ENCODE measurements at places on chromosomes 7 and 10.

DNA sequence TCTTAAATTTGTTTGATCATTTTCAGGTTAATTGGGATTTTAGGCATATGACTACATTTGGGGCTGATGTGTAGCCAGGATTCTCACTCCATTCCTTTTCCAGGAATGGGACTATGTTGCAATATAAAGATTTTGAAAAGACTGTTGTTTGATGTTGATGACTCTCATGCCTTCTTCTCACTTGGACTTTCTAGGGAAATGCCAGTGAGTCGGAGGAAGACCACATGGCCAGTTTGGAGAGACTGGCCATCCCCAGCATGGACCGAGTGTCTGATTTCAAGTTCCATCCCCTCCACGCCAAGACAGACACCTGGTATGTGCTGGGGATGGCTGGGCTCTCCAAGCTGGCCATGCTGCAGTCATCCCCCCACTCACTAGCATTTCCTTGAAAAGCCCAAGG, 5.5 kb downstream of the IGFBP3 start:
- DNase-seq: no peak

GRCh38 chr10:122276611-122277208, 5.6 kb downstream of the BTBD16 start:
- DNase-seq: peak; percentile 12

DNA sequence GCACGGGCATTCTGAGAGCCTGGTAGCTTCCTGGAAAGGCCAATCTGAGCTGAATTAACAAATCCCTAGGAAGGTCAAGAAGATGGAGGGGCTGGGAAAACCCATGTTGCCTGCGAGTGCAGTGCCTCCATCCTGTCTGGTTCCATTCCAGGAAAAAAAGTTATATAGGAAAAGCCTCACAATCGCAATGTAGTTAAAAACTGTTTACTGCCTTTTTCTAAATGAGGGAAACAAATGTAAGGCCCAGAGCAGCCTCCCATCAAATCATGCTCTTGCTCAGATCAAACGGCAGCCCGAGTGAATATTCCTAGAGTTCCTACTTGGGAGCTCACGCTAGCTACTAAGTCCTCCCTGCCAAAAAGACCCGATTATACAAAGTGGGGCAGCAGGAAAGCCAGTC, 179.9 kb downstream of the KCNMA1 start:
- no peak for DNase-seq

DNA sequence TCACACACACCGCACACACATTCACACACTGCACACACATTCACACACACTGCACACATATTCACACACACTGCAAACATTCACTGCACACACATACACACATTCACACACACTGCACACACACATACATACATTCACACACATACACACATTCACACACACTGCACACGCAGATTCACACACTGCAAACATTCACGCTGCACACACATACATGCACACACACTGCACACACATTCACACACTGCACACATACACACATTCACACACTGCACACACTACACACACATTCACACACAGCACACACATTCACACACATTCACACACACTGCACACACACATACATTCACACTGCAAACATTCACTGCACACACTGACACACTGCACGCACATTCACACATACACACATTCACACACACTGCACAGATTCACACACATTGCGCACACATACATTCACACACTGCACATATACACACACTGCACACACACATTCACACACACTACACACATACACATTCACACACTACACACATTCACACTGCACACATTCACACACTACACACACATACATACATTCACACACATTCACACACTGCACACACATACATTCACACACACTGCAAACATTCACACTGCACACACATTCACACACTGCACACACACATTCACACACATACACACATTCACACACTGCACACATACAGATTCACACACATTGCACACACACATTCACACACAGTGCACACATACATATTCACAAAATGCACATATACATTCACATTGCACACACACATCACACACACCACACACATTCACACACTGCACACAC, 325.1 kb downstream of the PTPRN2 start:
- no peak for DNase-seq

GRCh38 chr7:71308096-71308495, 176.2 kb downstream of the GALNT17 start:
- no peak for DNase-seq

- DNase-seq: no peak
Measured at GRCh38 chr7:17411922-17412321, 113.5 kb downstream of the AHR start.

GRCh38 chr7:51261117-51261835, 55.3 kb downstream of the COBL start:
- DNase-seq: no peak

DNA sequence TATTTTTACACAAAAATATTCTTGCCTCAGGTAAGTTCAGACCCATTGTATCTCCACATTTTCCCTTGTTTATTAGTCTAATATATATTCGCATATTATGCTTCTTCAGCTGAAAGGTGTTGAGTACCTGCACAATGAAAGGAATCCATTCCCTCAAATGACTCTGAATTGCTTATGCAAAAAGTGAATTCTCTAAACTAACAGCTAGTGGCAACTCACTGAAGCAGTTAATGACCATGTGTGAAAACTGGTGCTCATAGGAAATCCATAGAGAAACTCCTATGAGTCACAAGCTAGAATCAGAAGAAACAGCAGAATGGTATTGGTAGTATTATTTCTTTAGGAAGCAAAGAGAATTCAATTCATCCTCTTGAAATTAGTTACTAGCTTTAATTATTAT, 33.5 kb upstream of the RNF148 start:
- no peak for DNase-seq

GRCh38 chr7:100676501-100677306, 3.2 kb downstream of the GNB2 start:
- no peak for DNase-seq

DNA sequence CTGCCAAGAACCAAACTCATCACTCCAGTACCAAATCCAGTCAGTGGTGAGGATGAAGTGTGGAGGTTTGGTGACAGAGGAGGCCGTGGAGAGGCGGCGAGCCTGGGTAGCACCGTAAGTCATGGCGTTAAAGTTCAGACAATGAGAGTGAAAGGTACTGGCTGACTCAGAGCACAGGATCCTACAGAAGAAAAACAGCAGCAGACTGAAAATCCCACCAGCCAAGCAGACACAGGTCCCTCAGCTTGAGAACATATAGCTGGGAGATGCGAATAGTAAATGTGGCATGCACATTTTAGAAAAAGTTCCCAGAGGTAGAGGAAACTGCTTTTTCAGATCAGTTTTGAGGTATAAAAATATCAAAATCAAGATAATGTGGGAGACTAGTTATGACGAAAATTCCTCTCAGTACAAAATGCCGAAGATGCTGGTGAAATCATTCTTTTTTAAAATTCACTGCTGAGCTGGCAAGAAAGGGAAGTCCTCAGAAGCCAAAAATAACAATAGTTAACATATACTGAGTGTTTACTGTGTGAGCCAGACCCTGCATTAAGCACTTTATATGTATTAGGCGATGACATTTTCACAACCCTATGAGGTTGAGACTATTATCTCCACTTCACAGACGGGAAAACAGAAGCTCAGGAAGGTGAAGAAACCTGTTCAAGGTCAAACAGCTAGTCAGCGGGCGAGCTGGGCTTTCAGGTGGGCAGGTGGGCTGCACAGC, 20.9 kb downstream of the PARP12 start:
- no peak for DNase-seq

GRCh38 chr10:87670586-87670985, 10.9 kb downstream of the PAPSS2 start:
- no peak for DNase-seq

GRCh38 chr7:25949736-25950487, 202.1 kb upstream of the NFE2L3 start:
- DNase-seq: peak; percentile 36

DNA sequence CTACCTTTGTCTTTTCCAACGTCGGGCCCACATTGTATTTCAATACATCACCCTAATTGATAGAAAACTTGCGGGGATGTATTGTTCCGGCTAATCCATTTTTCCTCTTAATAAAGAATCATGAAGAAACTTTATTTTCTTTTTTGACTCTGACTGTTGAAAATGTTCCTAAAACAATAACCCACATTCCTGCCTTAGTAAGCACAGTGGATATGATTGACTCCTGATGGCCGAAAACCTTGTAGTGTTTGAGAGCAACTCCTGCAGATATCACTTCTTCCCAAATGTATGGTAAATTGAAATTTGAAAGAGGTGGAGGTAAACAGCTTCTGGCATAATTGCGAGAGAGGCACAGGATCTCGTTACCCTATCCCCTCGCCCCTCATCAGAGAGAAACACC, 65.7 kb downstream of the BICC1 start:
- no peak for DNase-seq

- DNase-seq: peak; percentile 88
Measured at GRCh38 chr7:7565746-7566650, 686 bp upstream of the MIOS start.

DNA sequence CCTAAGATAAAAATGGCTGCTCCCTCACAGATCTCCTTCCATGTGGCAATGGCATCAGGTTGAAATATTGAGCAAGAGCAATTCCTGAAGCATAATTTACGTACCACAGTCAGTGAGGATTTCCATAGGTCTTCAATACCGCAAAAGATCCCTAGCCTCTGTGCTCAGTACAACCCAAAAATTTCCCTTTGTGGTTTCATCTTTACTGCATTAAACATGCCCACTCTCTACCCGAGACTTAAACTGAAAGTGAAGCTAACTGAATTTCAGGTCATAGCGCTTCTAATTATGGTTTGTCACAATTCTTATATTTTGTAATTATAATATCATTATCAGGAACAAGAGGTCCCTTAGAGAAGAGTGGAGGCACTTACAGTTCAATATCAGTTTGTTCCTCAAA, 1071.1 kb downstream of the XPNPEP1 start:
- no peak for DNase-seq

DNA sequence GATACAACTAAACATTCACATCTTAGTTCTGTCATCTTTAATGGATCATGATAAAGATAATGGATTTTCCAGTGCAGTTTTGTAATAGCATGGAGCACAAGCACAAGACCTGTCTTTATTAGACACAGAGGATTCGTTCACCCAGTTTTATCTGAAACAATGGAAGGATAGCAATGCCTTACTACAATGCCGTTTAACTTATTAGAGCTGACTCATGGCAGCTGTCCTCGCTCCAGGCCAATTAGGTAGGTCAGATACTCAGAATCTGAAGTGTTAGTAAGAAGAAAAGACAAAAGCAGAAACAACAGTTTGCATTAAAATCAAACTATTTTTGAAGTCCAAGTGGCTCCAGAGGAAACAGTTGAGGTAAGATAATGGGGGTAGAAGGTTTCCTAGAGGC, 12.8 kb downstream of the OR13A1 start:
- no peak for DNase-seq

- no peak for DNase-seq
Measured at GRCh38 chr7:96648784-96649183, 60.9 kb downstream of the SEM1 start.

GRCh38 chr10:59025981-59026765, 150.3 kb upstream of the PHYHIPL start:
- DNase-seq: no peak

GRCh38 chr7:150732786-150733481, 4.3 kb upstream of the GIMAP5 start:
- no peak for DNase-seq

- DNase-seq: no peak
Measured at GRCh38 chr7:100059251-100059739, 9.7 kb downstream of the ZSCAN21 start.

DNA sequence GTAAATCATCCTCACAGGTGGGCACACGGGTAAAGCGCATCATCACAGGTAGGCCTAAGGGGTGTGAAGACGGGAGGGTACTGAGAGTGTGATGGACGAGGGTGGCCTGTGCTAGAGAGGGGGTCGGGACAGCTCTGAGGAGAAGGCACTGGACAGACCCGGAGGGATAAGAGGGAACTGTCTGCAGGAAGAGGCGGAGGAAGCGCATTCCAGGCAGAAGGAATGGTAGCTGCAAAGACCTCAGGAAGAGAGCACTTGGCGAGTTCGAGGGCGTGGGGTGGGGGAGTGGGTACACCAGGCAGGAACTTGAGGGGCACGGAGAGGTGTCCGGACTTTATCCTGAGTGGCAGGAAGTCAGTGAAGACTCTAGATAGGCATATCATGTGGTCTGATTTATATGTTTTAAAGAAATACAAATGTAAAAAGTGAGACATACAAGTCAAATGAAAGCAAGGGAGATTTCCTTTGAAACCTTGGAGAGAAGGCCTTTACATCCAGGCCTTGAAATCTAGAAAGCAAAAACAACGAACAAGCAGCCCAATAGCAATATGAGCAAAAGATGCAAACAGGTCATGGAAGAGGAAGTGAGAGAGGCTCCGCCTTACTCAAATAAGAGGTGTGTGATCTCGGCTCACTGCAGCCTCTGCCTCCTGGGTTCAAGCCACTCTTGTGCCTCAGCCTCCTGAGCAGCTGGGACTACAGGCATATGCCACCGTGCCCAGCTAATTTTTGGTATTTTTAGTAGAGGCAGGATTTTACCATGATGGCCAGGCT, 3.6 kb downstream of the LHPP start:
- peak; percentile 23 for DNase-seq

GRCh38 chr7:130275826-130276297, 9.2 kb downstream of the CPA2 start:
- DNase-seq: no peak

- DNase-seq: no peak
Measured at GRCh38 chr7:151793531-151793951, 83.4 kb downstream of the PRKAG2 start.

GRCh38 chr10:85915245-85915846, 451.2 kb downstream of the GRID1 start:
- DNase-seq: no peak

DNA sequence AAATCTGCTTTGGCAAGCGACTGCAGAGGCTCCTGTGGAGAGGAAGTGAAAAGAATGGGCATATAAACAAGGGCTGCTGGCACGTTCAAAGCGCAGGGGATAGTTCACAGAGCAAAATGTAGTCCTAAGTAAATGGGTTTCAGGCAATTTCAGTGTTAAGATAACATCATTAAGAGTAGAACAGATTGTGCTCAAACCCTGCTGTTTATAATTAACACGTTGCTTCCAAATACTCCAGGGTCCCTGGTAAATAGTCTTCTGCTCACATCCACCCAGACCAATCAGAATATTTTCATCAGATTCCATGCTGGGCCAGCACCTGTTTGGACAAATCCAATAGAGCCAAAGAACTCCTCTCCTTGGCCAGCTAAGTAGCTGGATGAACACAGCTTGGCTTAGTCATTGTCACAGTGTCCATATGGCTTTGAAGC, 81.4 kb downstream of the ORC5 start:
- no peak for DNase-seq

DNA sequence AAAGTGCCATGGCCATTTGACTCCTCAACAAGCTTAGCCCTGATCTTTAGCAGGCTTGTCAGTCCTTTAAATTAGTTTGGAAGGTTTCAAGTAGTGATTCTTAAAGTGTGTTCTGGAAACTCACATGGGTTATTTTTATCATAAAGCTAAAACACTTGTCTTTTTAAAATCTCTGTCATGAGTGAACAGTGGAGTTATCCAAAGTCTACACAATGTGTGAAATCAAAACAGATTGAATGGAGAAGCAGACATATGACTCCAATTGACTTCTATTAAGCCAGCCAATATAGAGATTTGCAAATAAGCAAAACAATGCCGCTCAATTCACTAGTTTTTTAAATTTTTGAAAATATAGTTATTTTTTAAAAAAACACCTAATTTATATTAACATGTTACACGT, 53.3 kb upstream of the SORCS3 start:
- no peak for DNase-seq

GRCh38 chr10:110113670-110114337, 93.6 kb upstream of the MXI1 start:
- no peak for DNase-seq

Measured in DMS53 (cell line).